ENCODE measurements at places on chromosomes 16 and 17.

GRCh38 chr16:24138024-24138423 lies 118.1 kb upstream of the CACNG3 start:
- no peak for DNase-seq

DNA sequence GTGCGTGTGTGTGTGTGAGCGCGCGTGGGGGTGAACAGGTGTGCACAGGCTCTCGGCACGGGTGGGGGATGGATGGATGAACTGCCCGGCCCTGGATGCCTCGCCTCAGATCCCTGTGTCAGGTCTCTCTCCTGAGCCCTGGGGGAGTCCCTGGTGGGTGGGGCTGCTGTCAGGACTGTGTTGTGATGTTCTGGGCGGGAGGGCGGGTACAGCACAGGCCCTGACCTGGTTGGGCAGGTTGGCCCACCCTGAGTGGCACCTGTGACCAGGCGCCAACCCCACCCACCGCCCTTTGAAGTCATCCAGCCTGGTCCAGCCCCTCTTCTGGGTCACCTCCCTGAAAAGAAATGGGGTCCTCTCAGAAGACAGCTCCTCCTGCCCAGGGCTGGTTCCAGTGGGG lies 41.6 kb upstream of the TAC4 start:
- no peak for DNase-seq

DNA sequence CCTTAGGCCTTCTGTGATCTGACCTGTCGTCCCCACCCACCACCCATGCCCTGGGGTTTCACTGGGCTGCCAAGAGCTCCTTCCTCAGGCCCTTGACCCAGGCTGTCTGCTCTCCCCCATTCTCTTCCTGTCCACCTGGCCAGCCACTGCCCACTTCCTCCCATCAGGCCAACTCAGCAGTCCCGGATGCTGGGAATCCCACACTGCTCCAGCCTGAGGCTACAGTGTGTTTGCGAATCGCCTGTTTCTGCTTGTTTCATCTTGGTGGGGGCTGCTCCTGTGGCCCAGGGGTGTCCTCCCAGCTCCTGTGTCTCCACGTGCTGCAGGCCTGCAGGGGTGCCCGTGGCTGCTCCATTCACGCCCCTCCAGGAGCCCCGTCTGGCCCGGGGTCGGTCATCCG lies 839 bp upstream of the METRN start:
- no peak for DNase-seq

GRCh38 chr16:49600976-49601375 lies 227.4 kb downstream of the C16orf78 start:
- DNase-seq = no peak

DNA sequence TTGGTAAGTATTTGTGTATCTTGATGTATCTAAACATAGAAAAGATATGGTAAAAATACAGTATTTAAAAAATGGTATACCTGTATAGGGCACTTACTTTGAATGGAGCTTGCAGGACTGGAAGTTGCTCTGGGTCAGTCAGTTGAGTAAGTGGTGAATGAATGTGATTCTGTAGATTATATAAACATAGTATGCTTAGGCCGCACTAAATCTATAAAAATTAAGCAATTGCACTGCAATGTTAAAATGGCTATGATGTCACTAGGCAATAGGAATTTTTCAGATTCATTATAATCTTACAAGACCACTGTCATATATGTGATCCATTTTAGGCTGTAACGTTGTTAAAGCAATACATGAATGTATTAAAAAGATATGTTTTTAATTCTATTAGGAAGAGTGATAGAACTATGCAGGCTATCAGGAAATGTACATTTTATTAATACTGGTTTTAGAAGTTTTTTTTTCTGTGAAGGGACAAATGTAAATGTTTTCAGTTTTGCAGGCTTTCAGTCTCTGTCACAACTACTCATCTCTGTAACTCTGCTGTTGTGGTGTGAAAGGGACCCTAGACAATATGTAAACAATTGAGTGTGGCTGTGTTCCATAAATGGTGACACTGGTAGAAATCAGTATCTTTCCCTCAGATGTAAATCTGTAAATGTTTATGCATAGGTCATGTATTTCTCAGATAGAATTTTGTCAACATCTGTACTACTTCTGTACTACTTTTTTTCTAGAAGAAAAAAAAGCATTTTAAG lies 10.5 kb downstream of the CBFB start:
- DNase-seq = no peak

GRCh38 chr16:53061701-53062159 lies 6.9 kb downstream of the CHD9 start:
- no peak for DNase-seq

Data from activated naive CD4-positive, alpha-beta T cell treated with anti-CD3 and anti-CD28 coated beads, Interleukin-2, amount 50 U/mL, for 16 hours (primary cell).